HFF-Myc (cell line): ENCODE measurements at places on chromosomes 6 and 20.

GRCh38 chr6:113458368-113459010, 398.7 kb upstream of the MARCKS start:
- no peak for DNase-seq

DNA sequence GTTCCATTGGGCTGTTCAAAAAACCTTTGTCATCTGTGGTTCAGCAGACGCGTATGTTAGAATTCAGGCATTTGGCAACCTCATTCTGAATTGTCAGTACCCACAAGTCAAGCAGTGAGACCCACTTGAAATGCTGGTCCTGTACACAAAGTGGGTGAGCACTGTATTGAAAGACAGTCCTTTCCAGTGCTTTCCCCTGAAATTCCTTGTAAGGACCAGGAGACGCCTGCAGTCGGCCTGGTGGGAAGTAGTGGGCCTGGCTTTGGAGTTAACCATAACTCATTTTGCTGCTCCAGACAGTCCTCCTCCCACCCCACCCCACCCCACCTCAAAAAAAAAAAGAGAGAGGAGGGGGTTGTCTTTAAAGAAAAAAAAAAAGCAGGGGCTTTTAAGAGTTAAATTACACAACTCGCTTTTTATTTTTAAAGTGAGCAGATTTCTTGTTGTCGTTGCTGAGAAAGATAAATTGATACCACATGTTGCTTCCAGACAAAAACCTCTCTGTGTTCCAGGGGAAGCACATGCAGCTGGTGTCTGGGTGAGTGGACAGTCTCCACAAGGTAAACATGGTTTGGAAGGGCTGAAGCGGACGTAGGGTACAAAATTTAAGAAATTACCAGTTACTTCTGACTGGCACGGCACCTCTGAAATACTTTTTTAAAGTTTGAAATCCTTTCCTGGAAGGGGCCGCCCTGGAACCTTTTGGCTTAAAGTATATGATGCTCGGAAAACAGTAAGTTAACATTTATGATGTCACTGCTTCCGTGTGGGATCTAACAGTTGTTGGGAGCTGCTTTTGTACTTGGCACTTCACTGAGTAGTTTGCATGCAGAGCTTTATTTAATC, 95.3 kb downstream of the FOXO3 start:
- peak; percentile 67 for DNase-seq

DNA sequence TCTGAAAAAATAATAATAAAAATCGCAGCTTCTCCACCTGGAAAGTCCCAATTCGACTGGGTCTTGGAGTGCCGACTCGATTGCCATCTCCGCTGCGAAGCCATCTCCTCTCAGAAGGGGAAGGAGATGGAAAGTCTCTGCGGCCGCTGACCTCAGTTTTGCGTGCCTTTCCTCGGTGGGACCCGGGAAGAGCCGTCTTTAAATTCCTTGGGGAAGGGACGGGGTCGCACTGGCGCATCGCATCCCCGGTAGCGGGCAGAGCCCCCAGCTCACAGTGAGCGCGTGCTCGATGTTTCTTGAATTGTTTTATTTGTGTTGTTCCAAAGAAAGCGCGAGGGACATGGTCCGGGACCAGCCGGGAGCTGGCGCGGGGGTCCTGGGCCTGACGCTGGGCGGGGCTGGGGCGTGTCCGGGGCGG, 270 bp upstream of the TIAM2 start:
- no peak for DNase-seq

DNA sequence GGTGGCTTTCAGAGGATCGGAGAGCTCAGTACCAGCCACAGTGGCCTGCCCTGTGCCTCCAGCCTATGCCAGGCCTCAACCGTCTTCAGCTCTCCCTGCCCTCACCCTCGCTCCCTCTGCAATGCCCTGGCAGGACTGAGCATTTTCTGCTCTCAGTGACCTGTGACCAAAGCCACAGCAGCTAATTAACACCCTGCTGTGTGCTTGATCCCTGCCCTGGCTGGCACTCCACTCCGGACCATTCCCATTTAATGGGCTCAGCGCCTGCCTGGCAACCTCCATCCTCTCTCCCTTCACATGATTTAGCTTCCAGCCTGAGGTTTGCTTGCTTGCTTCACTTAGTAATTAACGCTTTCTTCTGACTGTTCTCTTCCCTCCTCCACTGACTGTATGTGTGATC, 287.5 kb downstream of the LRFN2 start:
- no peak for DNase-seq

GRCh38 chr6:134925800-134926199, 24.1 kb downstream of the ALDH8A1 start:
- no peak for DNase-seq

DNA sequence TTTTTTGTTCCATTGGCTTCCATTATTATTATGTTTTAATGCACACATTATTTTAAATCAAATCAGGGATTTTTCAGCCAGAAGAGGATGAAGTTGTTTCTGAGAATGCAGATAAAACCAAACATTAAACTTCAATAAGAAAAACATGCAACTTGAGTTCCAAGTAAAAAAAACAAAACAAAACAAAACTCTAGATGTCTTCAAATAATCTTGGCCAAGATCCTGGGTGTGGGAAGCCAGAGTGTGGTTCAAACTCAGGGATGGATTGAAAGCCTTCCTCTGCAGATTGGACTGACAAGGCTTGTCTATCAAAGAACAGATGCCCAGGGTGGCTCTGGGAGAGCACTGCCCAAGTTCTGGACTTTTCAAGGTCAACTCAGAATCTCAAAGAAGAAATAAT, 134.1 kb downstream of the LCA5 start:
- no peak for DNase-seq

DNA sequence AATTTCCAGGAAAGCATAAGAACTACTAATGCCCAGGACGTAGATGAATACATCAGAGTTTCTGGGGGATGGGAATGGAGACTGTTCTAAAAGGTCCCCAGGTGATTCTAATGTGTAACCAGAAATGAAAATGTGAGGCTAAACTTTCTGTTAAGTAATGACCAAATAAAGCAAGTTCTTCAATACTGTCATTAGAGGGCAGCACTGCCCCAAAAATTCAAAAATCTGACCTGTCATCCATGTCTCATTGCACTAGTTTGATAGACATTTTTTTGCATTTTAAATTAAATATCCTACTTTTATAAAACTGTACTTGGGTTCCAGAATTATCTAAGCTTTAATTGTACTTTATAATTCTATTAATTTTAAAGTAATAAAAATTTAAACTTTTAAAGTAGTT, 94.9 kb downstream of the RFX6 start:
- peak; percentile 3 for DNase-seq

- DNase-seq = no peak
These were observed 44.6 kb upstream of the SEC63 start for GRCh38 chr6:108002365-108003221.

- no peak for DNase-seq
These were observed 323.3 kb downstream of the BMP2 start for GRCh38 chr20:7090811-7091210.

- DNase-seq = no peak
These were observed 139.4 kb upstream of the TENT5A start for GRCh38 chr6:81891874-81892273.

GRCh38 chr6:155882527-155883333, 427.1 kb upstream of the NOX3 start:
- DNase-seq = no peak

DNA sequence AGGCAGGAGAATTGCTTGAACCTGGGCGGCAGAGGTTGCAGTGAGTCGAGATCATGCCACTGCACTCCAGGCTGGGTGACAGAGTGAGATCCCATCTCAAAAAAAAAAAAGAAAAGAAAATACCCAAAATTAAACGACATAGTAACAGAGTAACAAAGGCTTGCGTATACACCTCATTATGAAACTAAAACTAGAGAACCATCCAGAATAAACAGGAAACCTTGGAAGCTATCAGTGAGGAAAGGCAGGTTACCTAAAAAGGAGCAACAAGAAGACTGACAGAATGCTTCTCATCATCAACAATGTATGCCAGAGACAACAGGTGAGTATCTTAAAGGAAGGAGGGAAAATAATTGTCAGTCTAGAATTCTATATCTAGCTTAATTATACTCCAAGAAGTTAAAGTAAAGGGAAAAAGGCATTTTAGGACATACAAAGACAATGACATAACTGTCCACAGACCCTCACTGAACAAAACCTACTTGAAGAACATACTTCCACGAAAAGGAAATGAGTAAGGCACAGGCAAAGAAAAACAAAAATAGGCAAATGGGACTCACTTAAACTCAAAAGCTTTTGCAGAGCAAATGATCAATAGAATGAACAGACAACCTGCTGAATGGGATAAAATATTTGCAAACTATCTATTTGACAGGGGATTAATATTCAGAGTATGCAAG, 64.1 kb upstream of the NT5E start:
- DNase-seq = no peak

- no peak for DNase-seq
These were observed 196.3 kb downstream of the KHDC1L start for GRCh38 chr6:73028893-73029450.

- DNase-seq = no peak
These were observed 20.4 kb downstream of the VTA1 start for GRCh38 chr6:142167486-142167885.

DNA sequence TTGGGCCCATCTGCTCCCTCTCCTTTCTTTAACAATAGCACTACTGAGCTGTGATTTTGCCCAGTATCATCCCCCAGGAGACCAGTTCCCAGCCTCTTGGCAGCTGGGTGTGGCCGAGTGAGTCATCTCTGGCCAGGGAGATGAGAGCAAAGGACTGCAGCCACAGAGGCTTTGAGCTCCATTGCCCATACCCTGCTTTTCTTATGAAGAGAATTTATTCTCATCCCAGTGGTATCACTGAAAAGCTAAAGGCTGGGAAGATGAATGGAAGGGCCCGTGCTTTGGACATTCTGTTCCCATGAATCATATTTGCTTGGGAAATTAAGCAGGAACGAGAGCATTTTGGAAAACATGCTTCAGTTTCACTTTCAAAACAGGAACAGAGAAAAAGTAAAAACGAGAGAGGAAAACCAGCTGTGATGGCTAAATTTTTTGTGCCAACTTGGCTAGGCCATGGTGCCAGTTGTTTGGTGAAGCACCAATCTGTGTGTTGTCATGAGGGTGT, 14.9 kb downstream of the CST3 start:
- peak; percentile 57 for DNase-seq
